ENCODE measurements at places on chromosomes 13 and 19.
A peak's percentile ranks its signal among the peaks of the same experiment; 100 is the strongest.

GRCh38 chr13:111302045-111302726, 18.3 kb upstream of the TEX29 start:
- DNase-seq = no peak

- no peak for DNase-seq
These were observed 68.1 kb upstream of the SLC10A2 start for GRCh38 chr13:103134271-103134670.

- DNase-seq = no peak
These were observed 105.7 kb upstream of the OBI1 start for GRCh38 chr13:78764665-78765064.

- DNase-seq = peak; percentile 49
These were observed 50.5 kb upstream of the SPATA13 start for GRCh38 chr13:24110011-24110410.

DNA sequence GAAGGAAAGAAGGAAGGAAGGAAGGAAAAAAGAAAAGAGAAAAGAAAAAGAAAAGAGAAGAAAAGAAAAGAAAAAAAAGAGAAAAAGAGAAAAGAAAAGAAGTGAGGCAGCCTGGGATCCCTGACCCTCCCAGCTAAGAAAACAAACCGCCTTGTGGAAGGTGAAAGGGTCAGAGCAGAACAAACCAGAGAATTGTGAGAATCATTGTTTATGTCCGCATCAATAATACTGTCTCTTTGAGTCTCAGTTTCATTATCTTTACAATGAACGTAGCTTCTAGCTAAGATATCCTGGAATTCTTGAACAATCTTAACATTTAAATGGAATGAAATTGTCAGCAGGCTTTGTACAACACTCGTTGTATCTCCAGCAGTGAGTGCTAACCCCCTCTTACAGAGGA, 66.4 kb upstream of the SERP2 start:
- DNase-seq = no peak

- DNase-seq = no peak
These were observed 17.4 kb downstream of the NMRK2 start for GRCh38 chr19:3949997-3950859.

- DNase-seq = no peak
These were observed 52.0 kb downstream of the GNG7 start for GRCh38 chr19:2650515-2650914.

DNA sequence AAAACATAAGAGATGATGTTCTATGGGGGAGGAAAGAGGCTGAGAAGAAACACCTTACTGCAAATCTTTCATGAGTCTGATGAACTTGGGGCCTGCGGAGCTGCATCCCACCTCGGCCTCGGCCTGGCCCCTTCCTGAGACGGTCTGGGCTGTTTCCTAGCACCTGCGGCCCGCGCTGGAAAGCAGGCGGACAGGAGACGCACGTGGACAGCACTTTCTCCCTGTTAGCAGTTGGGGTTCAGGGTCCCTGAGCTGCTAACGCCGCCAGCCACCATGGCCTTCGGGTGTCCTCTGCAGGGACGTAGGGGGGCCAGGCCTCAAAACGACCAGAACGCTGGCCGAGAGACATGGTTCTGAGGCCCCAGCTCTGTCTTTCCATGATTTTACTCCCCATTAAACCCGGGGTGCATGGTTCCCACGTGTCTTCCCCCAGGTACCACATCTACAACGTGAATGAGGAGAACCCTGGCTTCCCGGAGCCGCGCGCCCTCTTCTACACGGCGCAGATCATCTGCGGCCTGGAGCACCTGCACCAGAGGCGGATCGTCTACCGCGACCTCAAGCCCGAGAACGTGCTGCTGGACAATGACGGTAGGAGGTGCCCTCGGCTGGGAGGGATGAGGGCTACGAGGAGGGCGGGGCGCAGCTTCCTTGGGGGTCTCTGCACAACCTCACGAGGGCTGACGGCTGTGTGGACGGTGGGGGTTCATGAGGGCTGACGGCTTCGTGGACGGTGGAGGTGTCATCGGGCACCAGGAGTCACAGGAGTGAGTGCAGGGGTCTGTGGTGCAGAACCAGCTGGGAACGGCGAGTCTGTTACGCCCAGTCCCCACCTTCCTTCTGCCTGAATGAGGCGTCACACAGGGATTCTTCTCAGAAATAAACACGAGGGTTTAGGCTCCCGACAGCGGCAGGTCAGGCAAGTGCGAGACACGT, 4.3 kb downstream of the GRK1 start:
- no peak for DNase-seq

DNA sequence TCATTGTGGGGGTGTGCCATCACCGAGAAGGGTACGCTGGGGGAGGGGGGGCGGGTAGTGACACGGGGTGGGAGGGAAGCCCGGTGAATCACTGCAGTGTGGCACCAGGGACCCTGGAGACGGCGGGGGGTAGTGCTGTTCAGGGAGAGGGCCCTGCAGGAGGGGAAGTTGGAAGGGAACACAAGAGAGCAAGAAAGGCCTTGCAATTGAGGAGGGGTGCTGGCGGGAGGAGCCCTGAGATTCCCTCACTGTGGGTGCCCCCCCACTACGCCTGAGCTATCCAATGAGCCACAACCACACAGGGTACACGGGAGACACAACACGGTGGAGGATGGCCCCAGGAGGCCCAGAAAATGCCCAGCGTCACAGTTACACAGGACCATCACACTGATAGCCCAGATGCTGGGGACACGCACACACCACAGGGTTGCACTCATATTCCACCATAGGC, 516 bp upstream of the ATP1A3 start:
- no peak for DNase-seq

GRCh38 chr19:38298821-38299680, 5.0 kb upstream of the C19orf33 start:
- DNase-seq = no peak

DNA sequence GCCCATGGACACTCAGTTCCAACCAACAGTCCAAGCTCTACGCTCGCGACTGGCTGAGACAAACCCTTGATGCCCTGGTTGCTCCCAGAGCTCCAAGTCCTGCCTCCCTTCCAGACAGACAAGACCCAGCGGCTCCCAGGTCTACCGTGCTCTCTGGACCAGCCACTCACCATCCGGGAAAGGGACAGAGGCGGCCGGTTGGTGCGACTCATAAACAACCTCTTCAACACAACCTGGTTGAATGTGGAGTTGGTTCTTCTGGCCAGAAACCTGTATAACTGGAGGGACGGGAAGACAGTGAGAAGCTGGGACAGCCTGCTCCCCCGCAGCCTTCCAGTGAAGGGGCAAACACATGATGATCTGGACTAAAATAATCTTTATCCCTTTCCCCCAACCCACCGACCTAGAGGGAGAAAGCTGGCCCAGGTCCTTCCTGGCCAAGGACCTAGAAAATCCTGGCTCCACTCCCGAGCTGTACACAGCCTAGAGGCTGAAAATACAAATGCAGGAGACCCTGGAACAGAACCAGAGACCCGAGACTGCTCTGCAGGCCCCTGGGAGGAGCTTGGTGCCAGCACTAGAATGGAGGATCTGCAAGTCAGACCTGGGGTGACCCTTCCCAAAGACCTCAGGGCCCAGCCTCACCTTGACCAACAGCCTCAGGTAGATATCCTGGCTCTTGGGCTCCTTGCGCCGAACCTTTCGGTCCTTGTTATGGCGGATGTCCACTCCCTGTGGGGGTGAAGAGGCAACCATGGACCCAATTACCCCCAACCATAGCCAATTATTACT, 1.6 kb downstream of the RPL18 start:
- DNase-seq = no peak

DNA sequence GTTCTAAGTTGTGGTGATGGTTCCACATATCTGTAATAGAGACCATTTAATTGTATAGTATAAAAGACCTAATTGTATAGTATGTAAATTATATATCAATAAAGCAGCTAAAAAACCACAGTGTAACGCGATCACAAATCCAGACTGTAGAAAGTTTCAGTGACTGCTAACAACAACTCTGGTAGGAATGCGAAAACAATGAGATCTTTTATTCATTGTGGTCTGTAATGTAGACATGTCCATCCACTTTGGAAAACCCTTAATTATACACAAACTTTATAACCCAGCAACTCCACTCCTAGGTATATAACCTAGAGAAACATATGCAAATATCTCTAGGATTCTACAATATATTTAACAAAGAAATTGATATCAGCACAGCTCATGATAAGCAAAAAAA, 549.5 kb downstream of the SLITRK1 start:
- DNase-seq = no peak
